Activated gamma-delta T cell (primary cell): ENCODE measurements at places on chromosomes 3 and 15.

GRCh38 chr3:31942446-31942845 lies 38.6 kb downstream of the OSBPL10 start:
- DNase-seq = no peak

- no peak for DNase-seq
Measured at GRCh38 chr3:147410526-147411237, 1.5 kb downstream of the ZIC1 start.

GRCh38 chr3:194093842-194094241 lies 42.1 kb upstream of the HES1 start:
- DNase-seq = no peak

DNA sequence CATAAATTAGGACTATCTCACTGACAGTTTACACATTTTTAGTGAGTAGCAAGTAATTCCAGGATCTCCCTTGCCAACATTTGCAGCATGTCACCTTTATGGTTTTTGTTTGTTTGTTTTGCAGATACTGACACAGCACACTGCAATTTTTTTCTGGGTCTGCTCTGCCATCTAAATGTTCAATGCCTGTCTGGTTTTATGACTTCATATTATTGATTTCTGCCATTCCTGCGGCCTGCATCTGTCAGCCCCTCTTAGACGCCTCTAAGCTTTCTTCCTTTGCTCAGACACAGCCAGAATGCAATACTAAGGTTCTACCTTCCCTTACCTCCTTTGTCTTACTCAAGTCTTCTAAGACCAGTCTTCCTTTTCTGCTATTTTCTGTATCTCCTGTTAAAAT lies 321.2 kb upstream of the AZI2 start:
- DNase-seq = no peak

DNA sequence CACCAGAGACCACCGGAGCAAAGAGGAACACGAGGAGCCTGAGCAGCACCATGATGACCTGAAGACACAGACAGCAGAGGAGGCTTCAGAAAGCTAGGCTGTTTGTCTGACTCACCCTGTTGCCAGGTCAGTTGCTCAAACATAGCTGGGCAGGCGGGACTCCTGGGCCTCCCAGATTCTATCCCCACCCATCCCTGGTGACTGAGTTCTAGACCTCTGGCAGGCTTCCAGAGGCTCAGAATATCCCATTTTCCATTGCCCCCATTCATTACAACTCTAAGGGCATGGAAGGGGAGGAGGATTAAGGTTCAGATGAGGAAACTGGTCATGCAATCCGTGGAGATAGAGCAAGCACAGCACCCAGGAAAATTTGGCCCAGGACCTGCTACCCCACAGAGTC lies at the start of gene CDHR4:
CDHR4 (minus strand) TSS at position 113 of the 400 bp plus-strand sequence; CDS start at position 52, 61 bp downstream.
- no peak for DNase-seq

GRCh38 chr3:191051037-191051436 lies 148.0 kb upstream of the OSTN start:
- no peak for DNase-seq

GRCh38 chr3:133989936-133990702 lies 39.6 kb downstream of the SLCO2A1 start:
- DNase-seq = no peak

DNA sequence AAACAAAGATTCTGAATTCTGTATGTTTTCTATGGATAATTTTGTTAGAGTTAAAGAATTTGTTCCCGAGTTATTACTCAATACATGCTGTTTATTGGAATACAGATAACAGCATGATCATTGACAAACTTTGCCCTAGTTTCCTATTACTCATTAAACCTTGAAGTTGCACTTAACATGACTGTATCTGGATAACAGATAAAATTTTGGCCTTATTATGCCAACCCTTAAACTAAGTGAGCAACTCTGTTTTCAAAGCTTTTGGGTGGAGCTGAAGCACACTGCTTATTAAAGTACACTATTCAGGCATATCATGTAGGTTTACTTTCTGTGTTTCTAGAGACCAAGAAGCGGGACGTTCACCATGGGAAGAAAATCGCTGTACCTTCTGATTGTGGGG lies at the start of gene AADAC:
AADAC (plus strand) TSS at position 318 of the 400 bp plus-strand sequence; CDS start at position 365, 47 bp downstream.
- no peak for DNase-seq

- no peak for DNase-seq
Measured at GRCh38 chr3:20043396-20043795, 3.1 kb downstream of the KAT2B start.
